Activated naive CD4-positive, alpha-beta T cell treated with anti-CD3 and anti-CD28 coated beads for 36 hours (primary cell): ENCODE measurements at places on chromosomes 16 and 17. TPM values are rescaled to one million over a fixed set of nuclear protein-coding genes. Genes with fewer than 3 reads are reported as not detected.

DNA sequence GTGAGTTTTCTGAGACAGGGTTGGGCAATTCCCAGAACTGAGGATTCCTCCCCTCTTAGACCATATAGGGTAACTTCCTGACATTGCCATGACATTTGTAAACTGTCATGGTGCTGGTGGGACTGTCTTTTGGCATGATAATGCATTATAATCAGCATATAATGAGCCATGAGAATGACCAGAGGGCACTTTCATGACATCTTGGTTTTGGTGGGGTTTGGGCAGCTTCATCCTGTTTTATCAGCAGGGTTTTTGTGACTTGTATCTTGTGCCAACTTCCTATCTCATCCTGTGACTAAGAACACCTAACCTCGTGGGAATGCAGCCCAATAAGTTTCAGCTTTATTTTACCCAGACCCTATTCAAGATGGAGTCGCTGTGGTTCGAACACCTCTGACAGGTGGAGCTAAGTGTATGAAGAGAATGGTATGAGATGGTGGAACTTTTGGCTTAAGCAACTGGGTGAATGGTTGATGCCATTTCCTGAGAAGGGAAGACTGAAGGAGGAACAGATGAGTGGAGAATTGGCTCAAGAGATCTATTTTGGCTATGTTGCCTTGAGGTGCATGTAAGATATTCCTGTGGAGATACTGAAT, 217.3 kb downstream of the RAB11FIP4 start:
- DNase-seq, result no peak

- no peak for DNase-seq
Measured at GRCh38 chr16:65981057-65981456, 385.4 kb upstream of the CDH5 start.

DNA sequence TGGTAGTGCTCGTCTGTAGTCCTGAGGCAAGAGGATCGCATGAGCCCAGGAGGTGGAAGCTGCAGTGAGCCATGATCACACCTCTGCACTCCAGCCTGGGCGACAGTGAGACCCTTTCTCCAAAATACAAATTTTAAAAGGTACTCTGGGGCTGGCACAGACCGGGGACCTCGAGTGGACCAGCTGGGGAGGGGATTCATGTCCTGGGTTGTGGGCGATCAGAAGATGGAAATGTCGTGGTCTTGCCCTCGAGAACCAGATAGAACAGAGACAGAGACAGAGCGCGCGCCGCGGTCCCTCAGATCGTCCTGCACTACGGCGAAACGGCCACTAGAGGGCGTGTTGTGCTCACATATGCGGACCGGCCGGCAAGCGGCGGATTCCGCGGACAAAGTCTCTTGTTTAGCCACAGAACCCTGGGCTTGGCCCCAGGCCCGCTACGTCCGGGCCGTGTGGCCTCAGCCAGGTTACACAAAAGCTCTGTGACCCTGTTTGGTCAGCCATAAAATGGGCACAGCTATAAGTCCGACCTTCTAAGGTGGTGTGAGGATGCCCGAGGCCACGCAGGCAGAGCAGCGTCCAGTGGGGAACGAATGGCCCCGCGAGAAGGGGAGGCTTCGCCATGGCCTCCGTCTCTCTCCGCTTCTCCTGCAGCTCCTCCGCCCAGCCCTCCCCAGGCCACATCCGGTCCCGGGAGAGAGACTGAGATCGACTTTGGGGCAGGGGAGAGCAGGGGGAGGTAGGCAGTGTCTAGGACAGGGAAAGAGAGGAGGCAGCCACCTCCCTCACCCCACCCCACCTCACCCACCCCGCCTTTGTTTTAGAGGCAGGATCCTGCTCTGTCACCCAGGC, 14.6 kb upstream of the SBK1 start:
- peak; percentile 88 for DNase-seq

DNA sequence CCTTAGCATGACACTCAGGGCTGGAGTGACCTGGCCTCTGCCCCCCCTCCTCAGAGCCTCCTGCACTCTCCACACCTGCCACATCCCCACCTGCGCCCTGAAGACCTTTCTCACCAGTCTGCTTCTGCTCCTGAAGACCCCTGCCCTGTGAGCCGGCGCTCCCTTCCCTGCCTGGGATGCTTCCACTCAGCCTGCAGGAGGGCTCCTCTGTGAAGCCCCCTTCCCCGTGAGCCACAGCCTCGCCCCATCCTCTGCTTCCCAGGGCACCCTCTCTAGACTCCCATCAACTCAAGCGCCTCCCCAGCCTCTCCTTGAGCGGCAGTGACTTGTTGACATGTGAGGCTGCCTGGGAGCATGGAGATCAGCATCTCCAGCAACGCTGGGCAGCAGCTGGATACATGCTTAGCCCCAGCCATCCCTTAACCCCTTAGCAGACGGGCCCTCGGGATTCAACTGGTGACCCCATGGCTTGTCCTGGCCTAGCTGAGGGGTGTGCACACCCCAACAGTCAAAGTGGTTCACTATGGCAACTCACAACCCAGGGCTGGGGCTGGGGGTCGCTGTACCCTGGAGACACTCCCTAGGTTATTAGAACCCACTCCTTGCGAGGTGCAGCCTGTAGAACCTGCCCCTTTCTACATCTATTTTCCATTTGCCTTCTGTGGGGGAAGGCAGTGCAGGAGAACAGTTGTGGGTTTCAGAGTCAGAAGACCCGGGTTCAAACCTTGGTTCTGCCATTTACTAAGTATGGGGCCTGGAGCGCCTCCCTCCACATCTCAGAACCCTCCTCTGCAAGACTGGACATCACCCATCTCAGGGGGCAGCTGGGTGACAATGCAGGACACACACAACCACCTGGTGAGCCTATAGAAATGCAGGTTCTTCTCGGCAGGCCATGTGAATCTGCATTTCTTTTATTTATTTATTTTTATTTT, 21.5 kb downstream of the TMEM235 start:
- DNase-seq, result peak; percentile 33

DNA sequence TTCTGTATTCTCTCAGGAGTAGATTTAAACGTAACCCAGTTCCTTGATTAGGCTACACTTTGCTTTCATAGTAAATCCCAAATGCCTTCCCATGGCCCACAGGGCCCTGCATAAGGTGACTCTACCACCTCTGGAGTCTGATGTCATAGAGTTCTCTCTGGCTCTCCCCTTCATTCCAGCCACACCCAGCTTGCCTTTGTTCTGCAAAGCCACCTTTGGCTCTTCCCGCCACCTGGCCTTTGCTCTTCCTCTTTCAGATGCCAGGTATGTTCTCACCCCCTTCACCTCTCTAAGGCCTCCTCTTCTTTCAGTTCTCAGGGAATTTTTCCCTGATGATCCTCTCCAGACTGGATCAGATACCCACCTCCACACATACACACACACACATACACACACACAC, 141.3 kb upstream of the HSBP1 start:
- DNase-seq, result no peak

DNA sequence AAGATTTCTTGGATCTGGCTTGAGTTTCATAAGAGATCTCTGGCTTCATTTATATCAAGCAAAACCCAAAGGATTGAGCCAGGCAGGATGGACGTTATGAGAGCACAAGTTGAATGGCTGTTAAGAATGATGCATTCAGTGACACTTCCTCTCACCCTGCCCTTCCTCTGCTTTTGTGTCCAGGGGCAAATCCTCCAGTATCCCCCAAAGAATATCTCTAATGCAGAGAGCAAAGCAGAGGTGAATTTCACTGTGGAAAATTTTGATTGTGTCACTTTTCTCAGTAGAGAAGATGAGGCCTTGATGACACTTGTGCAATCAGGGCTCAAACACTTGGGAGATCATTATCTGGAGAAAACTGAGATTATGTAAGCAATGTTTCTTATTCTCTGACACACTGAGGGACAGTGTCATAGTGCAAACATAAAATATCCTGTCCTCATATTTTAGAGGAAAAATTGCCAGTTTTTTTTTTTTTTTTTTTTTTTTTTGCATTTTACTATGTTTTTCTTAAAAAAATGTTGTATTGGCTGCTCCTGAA, 25.3 kb downstream of the MARCHF10 start:
- no peak for DNase-seq

- DNase-seq, result no peak
Measured at GRCh38 chr17:65170839-65171238, 33.7 kb downstream of the RGS9 start.

DNA sequence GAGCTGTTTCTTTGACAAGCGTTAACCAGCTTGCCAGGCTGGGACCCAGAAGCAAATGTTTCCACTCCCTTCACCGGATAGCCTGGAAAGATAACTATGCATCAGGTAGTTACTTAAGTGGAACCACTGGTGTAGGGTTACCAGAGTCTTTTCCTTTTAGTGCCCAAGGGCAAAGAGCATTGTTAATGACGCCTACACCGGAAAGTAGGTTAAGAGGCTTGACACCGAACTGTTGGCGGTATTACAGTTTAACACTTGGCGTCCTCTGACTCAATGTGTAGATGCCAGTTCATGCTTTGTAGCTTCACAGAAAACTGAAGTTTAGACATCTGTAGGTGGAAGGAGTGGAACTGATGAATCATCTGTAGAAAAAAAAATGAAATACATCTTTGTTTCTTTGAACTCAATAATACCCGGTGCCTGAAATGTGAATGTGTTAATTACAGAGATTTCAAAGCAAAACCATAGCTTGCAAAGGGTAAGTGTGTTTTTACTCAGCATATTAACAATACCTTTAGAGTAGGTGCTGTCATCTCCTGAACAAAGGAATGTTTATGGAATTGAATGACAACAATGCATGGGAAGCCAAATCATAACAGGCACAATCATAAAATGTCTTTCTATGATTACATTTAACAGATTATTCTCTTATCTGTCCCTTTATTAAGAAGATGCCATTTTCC, 426.7 kb upstream of the SALL1 start:
- DNase-seq, result no peak

DNA sequence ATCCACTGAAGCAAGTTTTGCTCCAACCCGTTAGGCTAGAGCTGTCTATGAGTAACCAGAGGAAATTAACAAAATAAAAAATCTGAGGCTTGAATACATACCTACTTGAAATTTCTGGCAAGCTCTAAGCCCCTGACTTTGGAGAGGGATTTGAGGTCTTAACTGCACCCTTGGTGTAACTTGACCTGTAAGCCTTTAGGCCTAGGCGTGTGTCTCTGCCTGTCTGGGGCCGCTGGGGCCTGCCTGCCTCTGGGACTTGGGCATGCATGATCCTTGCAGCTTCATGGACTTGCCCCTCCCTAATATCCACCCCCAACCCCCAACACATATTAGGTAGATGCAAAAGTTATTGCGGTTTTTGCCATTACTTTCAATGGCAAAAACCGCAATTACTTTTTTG, 3.7 kb upstream of the CDC42EP4 start:
- no peak for DNase-seq

- DNase-seq, result no peak
Measured at GRCh38 chr17:4150096-4150495, 7.1 kb downstream of the CYB5D2 start.

DNA sequence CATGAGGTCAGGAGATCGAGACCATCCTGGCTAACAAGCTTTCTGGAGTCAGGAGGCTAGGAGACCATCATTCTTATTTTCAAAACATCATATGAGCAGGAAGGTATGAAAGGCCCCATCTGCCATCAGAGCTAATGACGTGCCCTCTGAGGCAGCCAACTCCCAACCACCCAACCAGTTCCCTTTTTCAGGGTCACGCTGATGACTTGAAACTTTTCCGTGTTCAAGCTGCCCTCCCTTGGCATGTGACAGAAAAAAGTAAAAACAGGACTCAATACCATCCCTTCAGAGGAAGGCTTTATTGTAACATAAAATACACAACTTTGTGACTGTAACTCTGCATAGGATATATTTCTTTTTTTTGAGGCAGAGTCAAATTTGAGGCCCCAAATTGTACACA, 4.6 kb upstream of the GHDC start:
- DNase-seq, result no peak

GRCh38 chr17:78962345-78962983, 17.3 kb downstream of the LGALS3BP start:
- no peak for DNase-seq

GRCh38 chr17:332023-332422, 20.6 kb downstream of the RPH3AL start:
- DNase-seq, result no peak

GRCh38 chr17:82458885-82459424, 414 bp downstream of the NARF start:
- DNase-seq, result no peak

DNA sequence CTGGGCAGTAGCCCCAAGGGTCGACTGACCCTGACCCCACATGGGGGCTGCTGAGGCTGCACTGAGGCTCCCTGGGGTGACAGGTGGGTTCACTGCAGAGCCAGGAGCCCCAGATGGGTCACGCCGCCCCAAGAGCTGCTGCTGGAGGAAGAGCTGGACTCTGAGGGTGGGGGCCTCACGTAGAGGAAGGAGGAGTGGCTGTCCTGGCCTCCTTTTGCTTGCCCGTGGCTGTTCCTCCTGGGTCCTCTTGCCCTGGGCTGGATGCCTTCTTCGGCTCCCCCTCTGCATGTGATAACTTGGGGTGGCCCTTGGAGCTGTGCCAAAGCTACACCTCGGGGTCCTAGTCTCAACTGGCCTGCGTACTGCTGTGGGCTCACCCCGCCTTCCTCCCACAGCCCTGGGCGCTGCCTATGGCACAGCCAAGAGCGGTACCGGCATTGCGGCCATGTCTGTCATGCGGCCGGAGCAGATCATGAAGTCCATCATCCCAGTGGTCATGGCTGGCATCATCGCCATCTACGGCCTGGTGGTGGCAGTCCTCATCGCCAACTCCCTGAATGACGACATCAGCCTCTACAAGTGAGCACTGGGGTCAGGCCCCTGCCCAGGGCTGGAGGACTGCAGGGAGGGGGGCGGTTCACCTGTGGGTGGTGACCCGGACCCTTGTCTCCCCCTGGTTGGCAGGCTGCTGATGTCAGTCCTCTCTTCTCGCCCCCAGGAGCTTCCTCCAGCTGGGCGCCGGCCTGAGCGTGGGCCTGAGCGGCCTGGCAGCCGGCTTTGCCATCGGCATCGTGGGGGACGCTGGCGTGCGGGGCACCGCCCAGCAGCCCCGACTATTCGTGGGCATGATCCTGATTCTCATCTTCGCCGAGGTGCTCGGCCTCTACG, 1.1 kb upstream of the AMDHD2 start:
- DNase-seq, result no peak

GRCh38 chr17:73126716-73127473, 34.4 kb upstream of the SLC39A11 start:
- no peak for DNase-seq

DNA sequence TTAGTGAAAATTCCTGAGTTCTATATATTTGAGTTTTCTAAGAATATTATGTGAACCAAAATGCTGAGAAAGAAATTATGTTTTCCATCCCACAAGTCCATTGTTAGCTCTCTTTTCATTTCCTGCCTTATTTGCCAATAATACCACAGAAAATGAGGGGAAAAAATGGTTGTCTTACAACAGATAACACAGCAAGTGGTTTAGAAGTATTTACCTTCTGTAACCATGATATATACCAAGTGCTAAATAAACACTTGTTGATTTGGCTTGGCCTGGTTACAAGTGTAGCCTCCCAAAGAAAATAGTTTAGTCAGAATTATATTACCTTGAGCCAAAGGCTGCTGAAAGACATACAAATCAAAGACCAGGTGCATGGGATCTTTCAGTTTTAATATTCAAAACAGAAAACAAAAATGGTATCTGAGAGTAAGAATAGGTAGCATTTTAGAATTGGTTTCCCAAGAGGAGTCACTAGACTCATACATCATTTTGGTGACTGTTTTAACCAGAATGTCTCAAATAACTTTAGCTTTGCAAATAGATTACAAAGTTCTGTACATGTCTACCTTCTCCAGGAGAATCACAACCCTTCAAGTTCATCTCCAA, 439.8 kb upstream of the DYNLRB2 start:
- no peak for DNase-seq

The PDE6G gene
- total RNA-seq, result 0.83 TPM
